ENCODE measurements at places on chromosomes 2 and 18.

DNA sequence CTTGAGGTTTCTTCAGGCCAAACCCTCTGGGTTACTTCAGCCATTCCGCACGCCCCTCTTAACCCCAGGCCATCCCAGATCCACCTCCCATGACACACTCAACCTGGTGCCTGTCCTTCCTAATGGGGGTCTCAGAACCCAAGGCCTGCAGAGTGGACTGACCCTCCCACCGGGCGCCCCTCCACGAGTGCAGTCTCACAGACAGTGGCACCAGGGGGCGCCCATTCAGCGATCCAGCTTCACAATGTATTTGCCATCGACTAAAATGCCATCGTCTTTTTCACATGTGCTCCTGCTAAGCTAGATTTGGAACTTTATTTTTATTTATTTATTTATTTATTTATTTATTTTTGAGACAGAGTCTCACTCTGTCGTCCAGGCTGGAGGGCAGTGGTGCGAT is 38.5 kb downstream of the INPP5D start:
- no peak overlapping the region for H3K4me3 ChIP-seq
- H3K27ac ChIP-seq: no peak overlapping the region
- H3K27me3 ChIP-seq: no peaks in the 10 kb centered on the region
- no peaks in the 10 kb centered on the region for H3K4me1 ChIP-seq
- DNase-seq: no peak

DNA sequence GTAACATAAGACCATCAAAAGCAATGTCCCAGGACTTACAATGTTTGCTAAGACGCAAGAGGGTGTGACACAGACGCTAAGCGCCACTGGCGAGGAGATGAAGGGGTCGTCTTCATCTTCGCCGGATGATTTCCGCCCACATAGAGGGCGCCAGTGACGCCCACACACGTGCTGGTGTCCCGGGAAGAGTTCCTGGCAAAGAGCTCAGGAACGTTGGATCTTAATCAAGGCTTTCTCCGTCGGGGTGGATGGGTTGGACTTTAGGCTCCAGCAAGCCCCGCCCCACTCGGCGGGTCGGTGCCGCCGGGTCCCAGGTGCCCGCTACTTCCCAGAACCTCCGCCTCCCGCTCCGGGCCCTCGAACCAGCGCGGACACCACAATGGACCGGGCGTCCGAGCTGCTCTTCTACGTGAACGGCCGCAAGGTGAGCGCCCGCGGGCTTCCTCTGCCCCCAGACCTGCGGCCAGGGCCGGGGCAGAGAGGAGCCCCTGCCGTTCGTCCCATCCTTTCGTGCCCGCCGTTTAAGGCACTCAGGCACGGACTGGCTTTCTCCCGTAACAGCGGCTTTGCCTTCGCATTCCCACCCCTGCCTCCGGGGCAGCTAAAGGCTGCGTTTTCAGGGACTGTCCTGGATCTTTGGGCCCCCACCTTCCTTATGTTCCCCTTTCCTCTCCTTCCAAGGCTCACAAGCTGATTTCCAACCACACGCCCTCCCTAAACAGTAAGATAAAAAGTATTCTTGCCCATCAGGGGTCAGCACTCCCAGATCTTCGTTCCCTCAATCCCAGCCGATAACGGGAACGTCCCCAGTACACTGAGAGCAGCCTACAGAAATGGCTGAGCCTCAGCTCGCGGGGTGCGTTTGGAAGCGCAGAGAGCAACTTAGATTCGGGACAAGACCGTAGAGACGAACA is at the start of gene AOX1:
Gene AOX1 (plus strand): TSS at position 285 of the 914 bp plus-strand sequence. CDS start 95 bp downstream, at position 380.
- no peaks in the 10 kb centered on the region for H3K27me3 ChIP-seq
- no peaks in the 10 kb centered on the region for H3K4me1 ChIP-seq
- H3K27ac ChIP-seq: no peak within 1 kb of the TSS
- peak within 1 kb of the TSS; percentile 78 for H3K4me3 ChIP-seq
- peaks cover 11% of the 10 kb centered on the region for H3K36me3 ChIP-seq

- no peaks in the 10 kb centered on the region for H3K36me3 ChIP-seq
- no peak for DNase-seq
- no peak overlapping the region for H3K4me3 ChIP-seq
Measured at GRCh38 chr2:215903203-215903602, 110.1 kb downstream of the MREG start.

DNA sequence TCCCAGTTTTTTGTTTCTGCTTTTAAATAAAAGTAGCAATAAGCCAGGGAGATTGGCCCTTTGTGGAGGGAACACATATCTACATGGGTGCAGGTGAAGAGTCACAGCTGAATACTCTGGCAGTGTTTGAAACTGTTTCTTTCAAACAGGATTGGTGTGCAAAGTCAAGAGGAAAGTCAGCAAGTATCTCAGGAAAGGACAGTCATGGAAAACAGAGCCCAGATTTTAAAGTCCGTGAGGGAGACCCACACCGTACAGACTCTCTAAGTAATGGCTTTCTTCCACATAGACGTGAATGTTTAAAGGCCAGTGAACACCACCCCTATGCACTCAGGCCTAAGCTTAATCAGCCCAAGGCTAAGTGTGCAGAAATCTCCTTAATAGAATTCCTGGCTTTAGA is 95.3 kb downstream of the GFPT1 start:
- no peaks in the 10 kb centered on the region for H3K36me3 ChIP-seq
- no peaks in the 10 kb centered on the region for H3K27me3 ChIP-seq
- no peak overlapping the region for H3K4me3 ChIP-seq
- DNase-seq: no peak
- no peak overlapping the region for H3K27ac ChIP-seq
- H3K4me1 ChIP-seq: no peaks in the 10 kb centered on the region

- no peaks in the 10 kb centered on the region for H3K4me1 ChIP-seq
- H3K27ac ChIP-seq: no peak overlapping the region
- DNase-seq: no peak
- no peak overlapping the region for H3K4me3 ChIP-seq
- H3K27me3 ChIP-seq: no peaks in the 10 kb centered on the region
Measured at GRCh38 chr2:57842531-57842930, 204.1 kb upstream of the VRK2 start.

DNA sequence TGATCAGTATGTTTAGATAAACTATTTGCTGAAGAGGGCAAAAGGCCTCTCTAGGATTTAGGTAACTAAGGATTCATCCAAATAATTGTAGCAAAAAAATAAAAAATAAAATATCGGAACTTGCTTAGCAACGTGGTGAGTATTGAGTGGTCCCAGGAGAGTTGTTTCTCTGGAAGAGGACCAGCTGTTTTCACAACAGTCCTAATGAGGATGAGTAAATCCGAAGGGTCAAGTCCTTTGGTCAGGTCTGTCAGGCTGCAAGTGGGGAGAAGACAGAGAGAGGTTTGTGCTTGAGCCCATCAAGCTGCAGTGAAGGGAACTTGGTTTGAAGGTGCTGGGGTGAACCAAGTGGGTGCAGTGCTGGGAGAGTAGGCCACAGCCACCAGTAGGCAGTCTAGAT is 539.2 kb downstream of the SLC4A3 start:
- H3K27ac ChIP-seq: no peak overlapping the region
- H3K27me3 ChIP-seq: no peaks in the 10 kb centered on the region

All from neuronal stem cell (in vitro differentiated cells).